ENCODE measurements at places on chromosomes 7 and 10.

DNA sequence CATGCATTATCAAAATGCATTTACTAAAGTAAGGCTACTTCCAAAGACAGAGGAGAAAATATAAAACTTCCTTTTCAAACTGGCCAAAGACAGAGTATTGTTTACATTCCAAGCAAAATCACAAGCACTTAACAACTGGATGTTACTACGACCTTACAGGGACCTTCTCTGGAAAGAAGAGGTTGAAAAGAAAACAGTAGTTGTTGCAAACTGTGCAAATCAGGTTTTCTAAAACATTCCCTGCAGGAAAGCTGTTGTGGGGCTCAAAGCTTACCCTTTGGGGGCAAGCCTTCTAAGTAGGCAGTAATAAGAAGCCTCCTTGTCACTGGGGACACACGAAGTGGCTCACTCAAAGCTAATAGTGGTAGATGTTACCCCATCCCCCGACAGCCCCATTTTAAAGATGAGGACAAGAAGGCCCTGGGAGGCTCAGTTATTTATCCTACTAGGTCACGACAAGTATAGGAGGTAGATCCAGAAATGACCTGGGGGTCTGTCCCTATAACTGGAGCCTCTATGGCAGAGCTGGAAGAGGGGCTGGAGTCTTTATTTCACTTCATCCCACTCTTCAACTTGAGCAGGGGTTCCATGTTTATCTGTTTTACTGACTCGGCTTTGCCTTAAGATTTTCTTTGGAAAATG is 46.6 kb downstream of the ATXN7L1 start:
- no peak for DNase-seq

DNA sequence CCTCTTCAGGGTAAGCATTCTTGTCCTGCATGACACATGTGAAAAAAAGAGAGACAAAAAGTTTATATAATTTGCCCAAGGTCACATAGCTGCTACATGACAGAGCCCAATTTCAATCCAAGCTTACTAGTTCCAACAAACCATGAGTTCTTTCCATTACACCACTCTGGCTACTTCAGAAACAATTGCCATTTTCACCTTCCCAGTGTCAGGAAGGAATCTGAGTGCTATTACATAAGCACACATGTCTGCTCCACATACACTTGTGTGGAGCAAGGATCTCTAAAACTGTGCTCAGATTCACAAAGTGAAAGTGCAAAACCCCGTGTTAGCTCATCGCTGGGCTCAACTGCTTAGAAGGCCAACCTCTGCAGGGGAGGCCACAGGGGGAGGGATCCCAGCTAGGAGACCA is 356.2 kb upstream of the NFE2L3 start:
- DNase-seq: no peak

GRCh38 chr7:151796091-151796870 is 80.6 kb downstream of the PRKAG2 start:
- no peak for DNase-seq

DNA sequence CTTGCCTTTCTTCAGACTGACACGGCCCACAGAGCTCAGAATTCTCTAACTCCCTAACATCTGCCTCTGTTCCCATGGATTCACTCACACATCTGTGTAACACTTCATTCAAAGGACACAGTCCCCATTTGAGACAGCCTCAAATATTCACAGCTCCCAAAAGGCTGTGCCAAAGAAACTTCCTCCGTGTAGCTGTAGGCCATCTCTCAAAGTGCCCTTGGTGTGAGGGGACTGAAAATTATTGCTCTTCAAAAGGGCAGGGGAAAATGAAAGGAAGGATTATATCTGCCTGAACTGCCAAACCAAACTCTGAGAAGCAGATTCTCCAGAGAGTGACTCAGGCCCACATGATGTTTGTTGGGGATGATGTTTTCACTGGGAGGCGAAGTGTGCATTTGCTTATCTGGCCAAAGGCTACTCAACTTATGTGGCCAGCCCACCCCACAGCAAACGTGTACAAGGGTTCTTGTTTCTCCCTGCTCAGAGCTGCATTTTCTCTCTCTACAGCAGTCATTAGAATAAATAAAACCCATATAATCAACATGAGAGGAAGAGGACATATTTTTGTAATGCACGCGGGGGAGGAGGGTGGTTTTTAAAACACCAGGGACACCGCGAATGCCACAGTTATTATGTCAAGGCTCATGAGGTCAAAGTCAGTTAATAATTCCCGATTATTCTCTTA is 302.4 kb upstream of the NFE2L3 start:
- DNase-seq: no peak

DNA sequence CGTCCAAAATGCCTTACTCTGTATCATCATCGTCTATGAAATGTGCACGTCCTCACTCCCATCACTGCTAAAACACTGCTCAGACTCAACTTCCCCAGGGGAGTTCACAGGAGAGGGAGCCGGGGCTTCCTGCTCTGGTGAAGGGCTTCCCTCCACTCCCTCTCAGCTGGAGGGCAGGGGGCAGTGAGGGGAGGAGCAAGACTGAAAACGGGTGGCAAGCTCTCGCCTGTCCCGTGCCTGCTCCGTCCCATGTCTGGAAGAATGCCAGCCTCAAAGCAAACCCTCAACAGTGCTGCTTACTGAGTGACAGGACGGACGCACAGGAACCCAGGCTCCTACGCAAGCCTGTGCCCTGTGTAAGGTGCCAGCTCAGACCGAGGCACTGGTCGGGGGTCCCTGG is 25.1 kb downstream of the PRKAG2 start:
- DNase-seq: no peak

GRCh38 chr10:14478604-14479003 is 147.9 kb upstream of the FRMD4A start:
- DNase-seq: no peak

DNA sequence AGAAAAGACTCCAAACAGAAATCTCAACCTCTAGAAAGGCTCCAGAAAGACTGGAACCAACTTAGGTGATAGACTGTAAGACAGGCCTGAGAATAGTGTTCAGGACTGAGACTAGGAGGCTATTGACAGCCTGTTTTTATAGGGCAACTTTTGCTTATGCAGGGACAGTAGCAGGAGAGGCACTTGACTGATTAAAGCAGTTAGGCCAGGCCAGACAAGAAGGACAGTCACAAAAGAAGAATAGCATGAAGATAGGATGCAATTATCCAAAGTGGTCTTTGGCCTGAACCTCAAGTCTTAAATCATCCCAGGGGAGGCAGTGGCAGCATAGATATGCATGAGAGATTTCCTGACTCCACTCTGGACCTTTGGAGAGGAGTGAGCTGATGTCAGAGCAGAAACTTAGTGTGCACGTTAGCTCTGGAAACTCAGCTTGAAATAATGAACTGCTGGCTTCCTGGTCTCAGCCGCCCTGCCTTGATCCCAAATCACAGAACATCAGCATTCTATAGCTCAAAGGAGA is 290.6 kb downstream of the SORCS3 start:
- DNase-seq: no peak

- DNase-seq: no peak
Observed at GRCh38 chr7:137970253-137970975, 31.5 kb downstream of the CREB3L2 start.

DNA sequence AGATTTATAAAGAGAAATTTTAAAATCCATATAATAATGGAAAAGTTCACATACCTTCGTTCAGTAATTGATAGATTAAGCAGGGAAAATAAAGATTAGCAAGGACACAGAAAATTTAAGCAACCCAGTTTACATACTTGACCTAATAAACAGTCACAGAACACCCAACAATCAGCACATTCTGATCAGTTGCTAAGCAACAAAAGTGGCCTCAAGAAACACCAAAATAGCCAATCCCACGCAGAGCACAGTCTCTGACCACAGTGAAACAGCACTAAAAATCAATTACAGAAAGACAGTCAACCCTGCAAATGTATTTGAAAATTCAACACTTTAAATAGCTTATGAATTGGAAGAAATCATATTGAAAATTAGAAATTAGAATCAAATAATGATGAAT is 39.3 kb upstream of the DRGX start:
- DNase-seq: no peak
